ENCODE measurements at places on chromosomes 3 and 15.

DNA sequence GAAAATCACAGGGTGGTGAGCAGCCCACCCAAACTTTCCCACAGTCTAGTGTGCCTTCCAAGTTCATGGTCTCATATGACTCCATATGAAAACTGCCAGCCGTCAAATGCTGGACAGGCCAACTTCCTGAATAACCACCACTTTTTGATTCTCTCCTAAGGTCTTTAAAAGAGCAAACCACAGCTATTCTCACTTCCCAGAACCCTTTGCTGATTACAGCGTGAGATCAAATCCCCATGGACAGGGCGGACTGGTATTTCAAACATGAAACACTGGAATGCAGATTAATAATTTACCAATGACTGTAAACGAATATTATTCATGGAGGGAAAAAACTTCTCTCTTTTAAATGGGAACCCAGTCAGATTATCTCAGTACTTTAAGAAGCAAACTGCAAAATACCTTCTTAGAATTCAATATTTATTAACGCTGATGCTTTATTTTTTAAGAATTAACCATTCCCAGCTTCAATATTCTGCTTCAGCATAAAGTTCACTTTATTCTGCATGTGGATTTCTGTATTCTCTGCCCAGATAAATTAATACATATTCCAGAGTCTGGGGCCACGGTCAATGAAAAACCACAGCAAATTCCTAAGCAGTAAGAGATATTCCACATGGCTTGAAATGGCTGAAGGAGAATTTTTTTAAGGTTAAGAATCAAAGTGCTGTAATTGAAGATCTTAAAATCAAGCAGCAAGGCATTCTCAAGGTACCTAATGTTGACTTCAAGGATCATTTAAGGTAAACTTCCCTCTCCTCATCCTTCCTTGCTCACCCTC lies 42.9 kb downstream of the MYO1E start:
- DNase-seq = no peak

DNA sequence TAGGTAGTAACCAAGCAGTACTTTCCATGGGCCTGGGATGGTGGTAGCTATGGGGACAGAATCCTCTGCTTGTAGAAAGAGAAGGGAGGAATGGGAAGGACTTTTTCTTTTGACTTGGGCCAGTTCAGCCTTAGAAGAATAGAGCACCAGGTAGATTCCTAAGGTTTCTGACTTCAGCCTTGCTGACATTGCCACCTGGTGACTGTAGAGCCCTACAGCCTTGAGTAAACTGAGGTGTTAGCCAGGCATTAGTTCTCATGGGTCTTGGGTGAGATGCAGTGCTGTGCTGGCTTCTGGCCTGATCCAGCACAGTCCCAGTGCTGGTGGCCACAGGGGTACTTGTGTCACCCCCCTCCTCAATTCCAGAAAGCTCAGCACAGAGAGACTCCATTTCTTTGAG lies 171.1 kb downstream of the ZBBX start:
- DNase-seq = no peak

DNA sequence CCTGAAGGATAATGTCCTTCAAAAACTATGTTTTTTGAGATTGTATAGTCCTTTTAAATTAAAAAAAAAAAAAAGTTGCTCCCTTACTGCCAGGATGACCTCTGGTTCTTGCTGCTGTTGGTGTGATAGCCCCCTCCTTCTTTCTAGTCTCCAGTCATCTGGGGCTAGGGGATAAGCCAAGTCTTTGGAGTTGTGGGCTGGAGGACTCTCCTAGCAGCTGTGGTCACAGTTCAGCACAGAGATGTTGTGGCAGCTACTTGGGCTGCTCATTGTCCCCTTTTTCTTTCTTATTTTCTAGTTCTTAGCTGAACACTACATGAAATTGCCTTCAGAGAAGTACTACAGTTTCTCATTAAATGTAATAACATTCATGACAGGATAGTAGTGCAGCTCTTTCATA lies 39.2 kb upstream of the APH1B start:
- no peak for DNase-seq

- DNase-seq = no peak
Observed at GRCh38 chr3:126551839-126552687, 6.7 kb downstream of the C3orf22 start.

DNA sequence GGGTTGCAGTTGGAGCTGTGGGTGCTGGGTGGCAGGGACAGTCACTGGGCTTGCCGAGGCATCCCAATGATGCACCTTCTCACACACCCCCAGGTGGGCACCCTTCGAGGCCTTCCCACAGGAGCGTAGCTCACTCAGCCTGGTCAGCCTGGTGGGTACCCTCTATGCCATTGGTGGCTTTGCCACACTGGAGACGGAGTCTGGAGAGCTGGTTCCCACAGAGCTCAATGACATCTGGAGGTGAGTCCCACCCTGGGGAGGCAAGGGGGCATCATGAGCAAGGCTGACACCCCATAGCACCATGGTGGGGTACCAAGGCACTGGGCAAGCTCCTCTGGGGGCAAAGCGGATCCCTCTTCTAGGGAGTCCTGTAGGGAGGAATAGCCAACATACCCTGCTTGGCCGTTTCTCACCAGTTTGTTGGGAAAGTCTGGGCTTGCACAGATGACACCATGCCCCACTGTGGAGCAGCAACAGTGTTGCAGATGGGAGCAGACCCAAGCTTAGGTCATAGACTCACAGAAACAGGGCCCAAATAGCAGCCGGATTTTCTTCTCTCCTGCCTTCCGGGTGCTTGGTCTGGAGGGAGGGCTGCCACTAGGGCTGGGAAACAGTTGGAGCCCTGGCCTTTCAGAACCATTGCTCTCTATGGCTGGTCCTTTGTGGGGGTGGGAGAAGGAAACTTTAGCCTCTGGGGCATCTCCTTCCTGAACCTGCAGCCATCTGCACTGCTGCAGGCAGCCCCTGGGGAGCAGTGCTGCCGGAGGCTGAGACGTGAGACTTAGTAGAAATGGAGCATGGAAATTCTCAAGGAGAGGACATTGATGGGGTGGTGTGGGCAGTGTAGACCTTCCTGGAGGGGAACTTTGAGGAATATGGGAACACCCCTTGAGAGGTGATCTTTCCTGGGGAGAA lies 5.7 kb downstream of the KLHL40 start:
- DNase-seq = no peak

DNA sequence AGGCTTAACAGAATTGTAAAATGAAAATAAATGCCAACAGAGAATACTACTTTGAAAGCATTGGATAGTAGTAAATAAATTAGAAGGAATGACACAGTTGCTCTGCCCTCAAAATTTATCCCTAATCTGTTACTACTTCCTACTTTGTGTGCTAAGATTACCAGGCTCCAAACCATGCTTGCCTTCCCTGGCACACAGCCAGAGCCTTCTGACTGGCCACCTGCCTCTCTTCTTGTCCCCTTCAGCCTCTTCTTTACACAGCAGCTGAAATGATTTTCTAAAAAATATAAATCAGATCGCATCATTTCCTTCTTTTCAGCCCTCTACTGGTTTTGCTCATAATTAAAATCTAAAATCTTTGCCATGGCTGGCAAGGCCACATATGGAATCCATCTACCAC lies 334.1 kb downstream of the FHIT start:
- no peak for DNase-seq
